ENCODE measurements at places on chromosomes 2 and 18.

GRCh38 chr2:8133363-8133762 lies 548.5 kb upstream of the ID2 start:
- DNase-seq = no peak

- no peak for DNase-seq
These were observed 84.7 kb downstream of the TCF4 start for GRCh38 chr18:55503167-55503820.

DNA sequence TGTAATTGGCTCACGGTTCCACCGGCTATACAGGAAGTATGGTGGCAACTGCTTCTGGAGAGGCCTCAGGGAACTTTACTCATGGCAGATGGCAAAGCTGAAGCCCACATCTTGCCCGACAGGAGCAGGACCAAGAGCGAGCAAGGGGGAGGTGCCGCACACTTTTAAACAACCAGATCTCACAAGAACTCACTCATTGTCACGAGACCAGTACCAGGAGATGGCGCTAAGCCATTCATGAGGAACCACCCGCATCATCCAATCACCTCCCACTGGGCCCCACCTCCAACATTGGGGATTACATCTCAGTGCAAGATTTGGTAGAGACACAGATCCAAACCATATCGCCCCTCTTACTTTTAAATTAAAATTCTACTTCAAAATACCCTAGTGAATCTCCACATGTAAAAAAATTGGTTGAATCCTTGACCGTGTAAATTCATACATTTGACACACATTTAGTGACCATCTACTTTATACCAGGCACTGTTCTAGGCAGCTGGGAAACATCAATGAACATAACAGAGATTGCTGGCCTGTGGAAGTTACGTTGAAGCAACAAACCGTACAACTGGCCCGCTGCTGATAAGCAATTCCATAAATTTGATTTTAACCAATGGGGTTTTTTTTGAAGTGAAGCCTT lies 87.6 kb downstream of the ALPK2 start:
- no peak for DNase-seq

GRCh38 chr2:98647636-98648035 lies 39.2 kb downstream of the UNC50 start:
- no peak for DNase-seq

- no peak for DNase-seq
These were observed 386.6 kb downstream of the NRXN1 start for GRCh38 chr2:50645346-50645745.

- no peak for DNase-seq
These were observed 583.0 kb downstream of the ERBB4 start for GRCh38 chr2:211955648-211956047.

GRCh38 chr18:62389761-62390481 lies 64.8 kb downstream of the TNFRSF11A start:
- no peak for DNase-seq

DNA sequence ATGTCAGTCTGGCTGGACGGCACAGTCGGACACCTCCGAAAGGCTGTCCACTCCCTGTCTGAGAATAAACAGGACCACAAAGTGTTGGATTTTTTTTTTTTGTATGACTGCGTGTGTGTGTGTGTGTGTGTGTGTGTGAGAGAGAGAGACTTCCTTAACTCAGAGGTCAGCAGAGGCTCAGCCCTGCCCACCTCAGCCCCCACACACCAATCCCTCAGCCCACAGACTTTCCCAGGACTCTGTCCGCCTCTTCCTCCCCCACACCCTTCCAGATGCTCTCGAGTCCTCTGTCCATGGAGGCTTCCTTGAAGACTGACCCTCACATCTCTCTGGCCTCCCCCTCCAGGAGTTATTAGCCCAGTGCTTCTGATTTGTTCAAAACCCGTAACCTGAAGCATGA lies 147.3 kb downstream of the BCL11A start:
- no peak for DNase-seq

DNA sequence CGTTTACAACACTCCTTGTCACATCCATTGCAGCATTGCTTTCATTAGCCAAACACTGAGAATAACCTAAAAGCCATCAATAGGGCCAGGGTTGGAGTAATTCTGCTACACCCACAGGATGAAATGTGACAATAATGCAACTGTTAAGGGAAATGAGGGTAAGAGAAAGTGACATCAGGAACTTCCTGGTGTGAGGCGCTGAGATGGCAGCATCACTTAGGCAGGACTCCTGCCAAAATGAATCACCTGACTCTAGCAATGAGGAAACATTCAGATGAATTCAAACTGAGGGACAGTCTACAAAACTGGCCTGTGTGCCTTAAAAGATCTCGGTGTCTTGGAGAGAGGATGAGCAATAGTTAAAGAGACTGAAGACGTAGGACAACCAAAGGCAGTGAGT lies 115.6 kb upstream of the AGAP1 start:
- DNase-seq = no peak

- no peak for DNase-seq
These were observed 1.1 kb downstream of the PAX8 start for GRCh38 chr2:113277474-113278072.

GRCh38 chr2:236040600-236041328 lies 127.4 kb downstream of the GBX2 start:
- DNase-seq = no peak

DNA sequence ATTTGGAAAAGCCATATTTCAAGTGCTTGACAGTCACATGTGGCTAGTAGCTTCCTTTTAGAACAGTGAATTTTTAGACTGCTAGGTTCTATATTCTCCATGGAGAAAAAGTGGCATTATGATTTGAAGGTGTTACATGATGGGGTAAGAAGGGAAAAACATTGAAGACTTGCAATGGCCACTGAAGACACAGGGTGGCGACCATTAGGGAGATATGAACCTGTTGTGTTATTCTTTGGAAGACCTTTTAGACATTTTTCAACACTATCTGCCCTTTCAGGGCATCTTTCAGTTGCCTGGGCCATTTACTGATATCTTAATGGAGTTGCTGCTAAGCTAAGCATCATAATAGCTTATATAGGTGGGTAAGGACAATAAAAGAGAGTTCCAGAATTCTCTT lies 1387.2 kb downstream of the SUCLG1 start:
- DNase-seq = no peak

DNA sequence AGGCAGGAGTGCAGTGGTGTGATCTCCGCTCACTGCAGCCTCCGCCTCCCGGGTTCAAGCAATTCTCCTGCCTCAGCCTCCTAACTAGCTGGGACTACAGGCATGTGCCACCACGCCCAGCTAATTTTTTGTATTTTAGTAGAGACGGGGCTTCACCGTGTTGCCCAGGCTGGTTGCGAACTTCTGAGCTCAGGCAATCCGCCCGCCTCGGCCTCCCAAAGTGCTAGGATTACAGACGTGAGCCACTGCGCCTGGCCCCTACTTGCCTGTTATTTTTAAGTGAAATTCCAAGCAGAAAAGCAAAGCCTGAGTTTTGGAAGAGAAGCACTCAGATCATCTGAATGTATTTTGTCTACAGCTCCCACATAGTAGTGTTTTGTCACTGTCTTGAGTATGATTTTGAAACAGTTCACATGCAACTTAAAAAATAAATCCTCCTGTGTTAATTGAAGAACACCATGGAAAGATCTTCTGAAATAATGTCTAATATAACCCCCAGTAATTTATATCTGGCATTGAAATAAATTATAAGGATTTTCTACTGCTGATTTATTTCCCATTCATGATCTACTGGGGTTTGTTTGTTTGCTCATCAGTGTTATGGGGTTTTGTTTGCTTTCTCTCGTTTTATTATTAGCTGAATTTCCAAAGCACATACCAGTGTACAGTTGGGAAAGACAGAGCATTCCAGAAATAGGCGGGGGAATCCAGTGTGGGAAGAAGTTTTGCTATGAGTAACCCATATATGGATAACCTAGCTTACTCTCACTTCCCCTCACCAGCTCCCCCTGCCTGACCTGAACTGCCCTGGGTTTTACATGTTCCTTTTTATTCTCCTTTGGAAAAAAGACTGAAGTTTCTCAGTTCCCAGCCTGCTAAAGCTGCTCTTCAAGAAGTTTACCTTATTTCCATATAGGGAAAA lies 80.1 kb upstream of the MAP3K20 start:
- DNase-seq = peak; percentile 25

DNA sequence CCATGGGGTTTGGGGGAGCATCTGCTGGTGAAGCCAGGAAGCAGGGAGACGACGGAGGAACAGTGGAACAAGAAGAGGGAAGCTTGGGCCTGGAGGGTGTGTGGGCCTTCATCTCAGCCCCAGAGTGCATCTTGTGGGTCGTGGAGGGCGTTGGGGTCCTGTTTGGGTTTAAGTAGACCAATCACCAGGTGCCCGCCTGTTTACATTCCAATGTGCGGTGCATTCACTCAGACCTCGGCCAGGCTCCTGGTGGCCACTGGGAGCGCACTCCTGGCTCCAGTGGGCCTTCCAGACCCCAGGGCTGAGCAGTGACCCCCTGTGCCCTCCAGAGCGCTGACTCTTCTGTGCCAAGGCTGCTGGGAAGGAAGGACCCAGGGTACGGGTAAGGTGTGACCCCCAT lies 293.7 kb downstream of the NDUFA10 start:
- DNase-seq = no peak

- no peak for DNase-seq
These were observed 30.3 kb upstream of the ZSWIM2 start for GRCh38 chr2:186879312-186879711.

- no peak for DNase-seq
These were observed 57.0 kb downstream of the CCDC150 start for GRCh38 chr2:196696423-196697079.

- DNase-seq = no peak
These were observed 156.6 kb downstream of the AGPS start for GRCh38 chr2:177549171-177549570.

DNA sequence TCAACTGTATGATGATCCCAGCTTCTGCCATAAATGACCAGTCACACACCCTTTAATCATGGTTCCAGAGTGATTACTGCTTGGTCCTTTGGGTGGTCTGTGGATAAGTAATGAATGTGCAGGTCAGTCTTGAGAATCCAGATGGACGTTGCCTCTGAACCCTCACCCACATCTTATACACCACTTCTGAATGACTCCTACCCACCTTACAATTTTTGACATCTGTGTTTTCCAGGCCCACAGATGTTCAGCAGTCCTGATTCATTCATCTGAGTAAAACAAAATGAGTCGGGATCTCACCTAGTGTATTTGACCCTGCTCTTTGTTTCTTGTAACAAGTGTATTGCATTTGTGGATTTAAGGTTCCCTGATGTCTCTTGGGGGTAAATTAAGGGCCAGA lies 194.1 kb upstream of the CCDC68 start:
- DNase-seq = no peak

DNA sequence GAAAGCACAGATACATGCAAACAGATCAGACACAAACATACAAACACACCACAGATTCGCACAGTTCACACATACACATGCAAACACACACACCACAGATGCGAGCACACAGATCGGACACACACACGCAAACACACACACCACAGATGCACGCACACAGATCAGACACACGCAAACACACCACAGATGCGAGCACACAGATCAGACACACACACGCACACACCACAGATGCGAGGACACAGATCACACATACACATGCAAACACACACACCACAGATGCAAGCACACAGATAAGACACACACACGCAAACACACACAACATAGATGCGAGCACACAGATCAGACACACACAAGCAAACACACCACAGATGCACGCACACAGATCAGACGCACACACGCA lies 149.0 kb downstream of the PXDN start:
- no peak for DNase-seq

- no peak for DNase-seq
These were observed 39.6 kb downstream of the LCLAT1 start for GRCh38 chr2:30486655-30487054.

- no peak for DNase-seq
These were observed 34.7 kb downstream of the LRRTM1 start for GRCh38 chr2:80269806-80270205.

DNA sequence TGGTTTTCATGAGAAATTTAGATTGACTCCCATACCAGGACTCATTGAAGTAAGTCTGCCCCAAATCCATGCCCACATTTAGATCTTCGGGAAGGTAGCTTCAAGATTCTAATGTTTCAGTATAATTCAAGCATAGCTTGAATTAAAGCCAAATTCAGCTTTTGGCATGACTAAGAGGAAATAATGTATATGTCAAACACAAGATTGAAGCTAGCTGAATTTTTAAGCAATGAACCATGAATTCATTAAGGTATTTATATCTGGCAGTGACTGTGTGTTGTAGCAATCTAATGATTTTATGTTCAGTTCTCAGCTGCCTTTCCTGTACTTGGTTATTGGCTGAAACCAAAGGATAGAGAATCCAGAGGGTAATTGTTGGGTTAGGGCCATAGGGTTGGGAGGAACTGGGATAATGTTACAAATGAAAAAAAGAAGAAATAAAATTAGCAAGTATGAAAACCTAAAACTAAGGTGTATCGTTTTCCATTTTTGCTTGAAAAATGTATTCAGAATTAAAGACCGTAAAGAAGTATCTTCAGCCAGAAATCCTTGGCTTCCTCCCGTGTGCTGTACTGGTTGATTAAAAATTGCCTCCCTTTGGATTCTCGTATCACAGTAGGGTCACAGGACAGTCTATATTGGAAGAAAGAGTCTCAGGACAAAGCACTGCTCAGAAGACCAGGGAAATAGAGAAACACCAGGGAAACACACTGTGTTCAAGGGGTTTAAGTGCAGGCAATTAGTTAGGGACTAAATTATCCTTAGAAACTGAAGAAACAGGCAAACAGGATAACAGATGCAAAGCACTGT lies 119.0 kb upstream of the FN1 start:
- no peak for DNase-seq

DNA sequence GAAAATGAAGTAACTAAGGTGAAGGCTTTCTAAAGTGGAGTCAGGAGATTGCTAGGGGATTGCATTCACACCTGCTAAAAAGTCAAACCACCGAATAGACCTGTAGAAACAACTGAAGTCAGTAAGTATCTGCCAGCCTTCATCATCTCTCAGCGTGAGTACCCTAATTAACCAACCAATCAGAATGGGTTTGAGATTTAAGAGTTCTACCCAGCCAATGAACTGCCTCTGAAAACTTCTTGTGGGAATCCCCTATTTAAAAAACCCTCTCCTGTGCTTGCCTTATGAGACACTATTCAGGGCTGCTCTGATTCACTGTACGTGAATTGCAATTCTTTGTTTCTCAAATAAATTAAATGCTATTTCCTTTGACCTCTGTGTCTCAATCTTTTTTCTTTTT lies 3.4 kb upstream of the FAM161A start:
- no peak for DNase-seq

GRCh38 chr2:173652767-173653431 lies 298.2 kb downstream of the CDCA7 start:
- DNase-seq = no peak

DNA sequence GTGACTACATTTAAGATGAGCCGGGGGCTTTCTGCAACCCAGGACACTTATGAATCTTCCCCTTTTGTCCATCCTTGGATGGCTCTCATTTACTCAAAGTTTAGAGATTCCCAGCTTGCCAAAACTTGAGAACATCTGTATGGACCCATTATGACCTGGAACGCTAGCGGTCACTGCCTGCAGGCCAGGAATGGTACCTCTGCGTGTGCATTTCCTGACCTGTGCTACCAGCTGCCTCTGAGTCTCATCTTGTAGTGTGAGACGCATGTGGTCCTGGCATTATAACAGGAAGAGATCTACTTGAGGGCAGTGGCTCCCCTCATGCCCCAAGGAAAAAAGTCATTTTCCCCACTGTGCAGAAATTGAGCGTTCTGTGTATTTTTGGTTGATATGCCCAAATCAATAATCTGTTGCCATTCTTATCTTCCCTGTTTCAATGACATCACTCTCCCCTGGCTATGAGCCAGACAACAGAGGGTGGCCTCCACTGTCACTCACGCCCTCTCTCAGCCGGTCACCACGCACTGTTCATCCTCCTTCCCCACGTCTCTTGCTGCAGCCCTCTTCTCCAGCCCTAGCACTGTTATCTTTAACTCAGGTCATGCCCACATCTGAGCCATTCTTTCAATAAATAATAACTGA lies 28.5 kb upstream of the NPAS2 start:
- no peak for DNase-seq

GRCh38 chr2:23670245-23670592 lies 256.7 kb downstream of the ATAD2B start:
- no peak for DNase-seq
